NCI-H748 treated with DMSO at 0.1 percent for 48 hours (cell line): ENCODE measurements at places on chromosomes 5 and 9.

GRCh38 chr5:34538026-34538672 lies 118.0 kb upstream of the RAI14 start:
- no peak for DNase-seq

DNA sequence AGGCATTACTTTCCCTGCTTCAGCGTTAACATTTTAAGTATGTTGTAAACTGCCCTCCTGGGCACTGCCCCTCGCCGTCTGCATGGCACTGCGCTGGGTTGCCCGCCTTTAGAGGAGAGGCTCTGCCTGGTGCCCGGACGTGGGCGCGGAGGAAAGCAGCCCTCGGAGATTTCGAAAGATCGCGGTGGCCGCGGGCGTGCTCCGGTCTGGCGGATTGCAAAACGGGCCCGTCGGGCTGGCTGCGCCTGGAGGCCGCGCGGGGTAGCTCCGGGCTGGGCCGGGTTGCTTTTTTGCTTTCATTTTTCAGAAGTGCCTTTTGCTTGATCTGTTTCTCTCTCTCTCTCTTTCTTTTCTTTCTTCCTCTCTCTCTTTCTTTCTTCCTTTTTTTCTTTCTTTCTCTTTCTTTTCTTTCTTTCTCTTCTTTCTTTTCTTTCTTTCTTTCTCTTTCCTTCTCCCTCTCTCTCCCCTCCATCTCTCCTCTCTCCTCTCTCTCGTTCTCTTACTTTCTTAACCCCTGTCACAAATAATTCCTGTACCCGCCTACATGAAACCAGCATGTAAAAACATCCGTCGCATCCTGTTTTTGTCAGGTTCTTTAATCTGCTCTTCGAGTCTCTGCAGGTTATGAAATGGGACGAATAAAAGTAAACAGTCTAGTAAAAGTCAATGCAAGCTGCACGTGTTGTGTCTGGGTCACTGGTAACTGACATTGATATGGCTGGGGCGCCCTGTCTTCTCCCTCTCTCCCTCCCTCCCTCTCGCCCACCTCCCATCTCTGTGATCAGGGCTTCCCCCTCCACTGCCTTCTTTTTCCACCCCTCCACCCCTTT lies 1.7 kb downstream of the FST start:
- peak; percentile 28 for DNase-seq

- no peak for DNase-seq
These were observed 4.0 kb upstream of the FCHO2 start for GRCh38 chr5:72951671-72952468.

DNA sequence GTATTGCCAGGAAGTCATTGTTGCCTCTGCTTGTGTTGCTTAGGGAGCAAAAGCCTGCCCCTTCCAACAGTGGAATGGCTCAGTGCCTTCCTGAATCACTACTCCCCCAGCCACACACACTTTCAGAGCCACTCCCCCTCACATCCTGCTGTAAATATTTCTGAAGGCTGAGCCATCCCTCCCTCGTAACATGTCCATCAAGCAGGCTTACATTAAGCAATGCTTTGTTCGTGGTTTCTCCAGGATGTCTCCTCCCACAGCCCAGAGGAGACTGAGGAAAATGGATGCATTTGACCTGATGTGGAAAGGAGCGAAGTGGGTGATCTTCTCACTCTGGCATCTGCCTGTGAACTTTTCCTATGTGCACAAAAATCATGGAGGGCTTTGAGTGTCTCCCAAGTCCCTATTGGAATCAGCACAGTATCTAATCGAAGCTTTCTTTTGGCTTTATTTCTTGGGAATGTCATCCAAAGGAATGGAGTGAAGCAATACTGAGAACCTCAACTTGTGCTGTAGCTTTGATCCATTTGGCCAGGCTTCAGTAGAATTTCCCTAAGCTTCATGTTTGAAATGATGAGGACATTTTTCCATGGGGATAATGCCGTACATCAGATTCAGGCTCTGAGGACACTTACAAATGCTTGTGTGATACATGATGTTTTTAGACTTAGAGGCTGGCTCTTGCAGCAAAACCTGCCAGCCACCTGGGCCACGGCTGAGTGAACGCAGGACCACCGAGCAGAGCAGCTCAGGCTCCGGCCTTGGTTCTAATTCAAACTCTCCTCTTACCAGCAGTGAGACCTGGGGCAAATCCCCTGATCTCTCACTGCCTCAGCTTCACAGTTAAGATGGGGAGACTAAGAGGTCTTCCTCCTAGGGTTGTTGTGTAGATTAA lies 389.1 kb downstream of the ENC1 start:
- DNase-seq = peak; percentile 56

- no peak for DNase-seq
These were observed 125.3 kb upstream of the ABCA1 start for GRCh38 chr9:105053209-105053652.

DNA sequence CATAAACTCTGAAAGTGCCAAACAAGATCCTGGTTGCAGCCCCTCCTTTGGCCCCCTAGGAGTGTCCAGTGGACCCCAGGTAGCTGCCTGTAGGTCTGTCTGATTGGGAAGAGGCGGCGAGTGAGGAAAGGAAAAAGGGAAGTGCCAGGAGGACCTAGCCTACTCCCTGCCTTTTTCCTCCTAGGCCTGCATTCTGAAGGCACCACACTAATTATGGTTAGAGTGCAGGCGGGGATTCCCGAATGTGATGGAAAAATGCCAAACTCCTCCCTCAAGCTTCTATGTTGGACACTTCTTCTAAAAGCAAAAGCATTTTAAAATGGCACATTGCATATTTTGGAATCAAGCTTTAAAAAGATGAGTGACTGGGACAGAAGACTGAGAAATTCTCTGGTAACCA lies 83.2 kb upstream of the SMIM15 start:
- peak; percentile 12 for DNase-seq

- no peak for DNase-seq
These were observed 14.0 kb downstream of the BOD1 start for GRCh38 chr5:173602423-173602822.

GRCh38 chr5:17403695-17404490 lies 94.1 kb upstream of the TAF11L2 start:
- DNase-seq = no peak

DNA sequence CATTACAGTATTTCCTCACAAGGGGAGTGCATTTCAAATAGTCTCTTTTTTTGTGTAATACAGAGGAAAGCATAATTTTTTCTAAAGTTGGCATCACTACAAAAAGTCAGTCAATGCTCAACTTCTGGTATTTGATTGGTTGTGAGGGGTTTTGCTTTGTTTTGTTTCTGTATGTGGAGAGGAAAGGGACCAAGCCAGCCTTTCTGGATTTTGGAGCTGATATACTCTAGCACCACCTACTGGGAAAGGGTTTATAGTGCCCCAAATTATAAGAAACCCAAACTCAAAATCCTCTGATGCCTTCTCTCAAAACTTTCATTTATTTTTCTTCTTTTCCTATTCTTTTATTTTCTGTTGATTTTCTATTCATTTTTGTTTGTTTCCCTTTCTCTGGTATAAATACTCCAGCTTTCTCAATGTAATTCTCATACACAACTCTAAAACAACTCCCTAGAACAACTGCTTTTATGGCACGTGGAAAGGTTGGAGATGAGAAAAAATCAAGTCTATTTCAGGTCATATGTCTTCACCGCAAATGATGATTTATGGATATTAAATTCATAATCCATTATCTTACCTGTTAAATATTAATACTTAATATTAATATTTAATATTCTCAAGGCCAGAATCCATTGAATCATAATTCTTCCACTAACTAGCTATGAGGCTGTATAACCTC lies 69.5 kb upstream of the ANXA1 start:
- DNase-seq = peak; percentile 59

GRCh38 chr5:142107736-142108431 lies 695 bp upstream of the NDFIP1 start:
- DNase-seq = no peak

DNA sequence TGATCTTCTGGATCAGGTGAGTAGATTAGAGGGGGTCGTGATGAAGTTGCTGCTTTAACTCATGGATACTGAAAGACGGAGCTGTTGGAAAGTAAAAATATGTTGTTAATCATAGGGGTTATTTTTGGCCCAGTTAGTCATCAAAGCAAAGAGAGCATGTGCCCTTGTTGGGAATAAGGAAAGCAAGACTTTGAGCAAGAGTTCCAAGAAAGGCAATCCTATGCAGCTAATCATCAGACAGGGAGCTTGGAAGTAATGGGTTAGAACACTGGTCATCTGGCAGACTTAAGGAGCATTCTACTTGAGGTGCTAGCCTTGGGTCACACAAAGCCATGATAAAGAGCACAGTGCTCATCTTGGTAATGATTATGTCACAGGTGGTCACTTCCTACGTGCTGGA lies 18.3 kb downstream of the ASPN start:
- no peak for DNase-seq

- DNase-seq = no peak
These were observed 20.2 kb upstream of the MTAP start for GRCh38 chr9:21782205-21782604.

- DNase-seq = no peak
These were observed 21.2 kb upstream of the SARDH start for GRCh38 chr9:133759146-133759900.

- DNase-seq = no peak
These were observed 63.4 kb upstream of the ADAMTS2 start for GRCh38 chr5:179408611-179409010.

GRCh38 chr5:159402311-159402710 lies 72.0 kb upstream of the IL12B start:
- no peak for DNase-seq

DNA sequence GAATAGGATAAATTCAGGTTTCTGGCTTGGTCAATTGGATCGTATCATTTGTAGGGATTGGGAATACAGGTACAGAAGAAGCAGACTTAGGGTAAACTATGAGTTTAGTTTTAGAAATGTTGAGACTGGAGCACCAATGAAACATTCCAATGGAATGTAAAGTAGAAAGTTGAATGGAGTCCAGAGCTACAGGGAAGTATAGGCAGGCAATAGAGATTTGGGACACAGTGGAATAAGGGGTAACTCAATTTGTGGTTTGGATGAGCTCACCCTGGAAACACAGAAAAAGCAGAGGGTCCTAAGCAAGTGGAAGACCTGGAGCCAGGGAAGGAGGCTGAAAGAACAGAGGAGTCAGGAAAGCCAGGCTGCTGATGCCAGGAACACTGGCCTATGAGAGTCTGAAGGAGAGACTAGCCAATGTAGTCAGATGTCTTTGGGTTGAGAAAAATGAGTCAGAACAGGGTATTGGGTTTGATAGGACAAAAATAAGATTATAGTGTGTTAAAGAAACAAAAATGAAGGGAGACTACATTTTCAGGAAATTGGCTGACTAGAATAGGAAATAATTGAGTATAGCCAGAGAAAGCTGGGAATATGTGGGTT lies 72.8 kb downstream of the STARD4 start:
- DNase-seq = no peak

- peak; percentile 49 for DNase-seq
These were observed 132.2 kb upstream of the ASTN2 start for GRCh38 chr9:117546894-117547678.

DNA sequence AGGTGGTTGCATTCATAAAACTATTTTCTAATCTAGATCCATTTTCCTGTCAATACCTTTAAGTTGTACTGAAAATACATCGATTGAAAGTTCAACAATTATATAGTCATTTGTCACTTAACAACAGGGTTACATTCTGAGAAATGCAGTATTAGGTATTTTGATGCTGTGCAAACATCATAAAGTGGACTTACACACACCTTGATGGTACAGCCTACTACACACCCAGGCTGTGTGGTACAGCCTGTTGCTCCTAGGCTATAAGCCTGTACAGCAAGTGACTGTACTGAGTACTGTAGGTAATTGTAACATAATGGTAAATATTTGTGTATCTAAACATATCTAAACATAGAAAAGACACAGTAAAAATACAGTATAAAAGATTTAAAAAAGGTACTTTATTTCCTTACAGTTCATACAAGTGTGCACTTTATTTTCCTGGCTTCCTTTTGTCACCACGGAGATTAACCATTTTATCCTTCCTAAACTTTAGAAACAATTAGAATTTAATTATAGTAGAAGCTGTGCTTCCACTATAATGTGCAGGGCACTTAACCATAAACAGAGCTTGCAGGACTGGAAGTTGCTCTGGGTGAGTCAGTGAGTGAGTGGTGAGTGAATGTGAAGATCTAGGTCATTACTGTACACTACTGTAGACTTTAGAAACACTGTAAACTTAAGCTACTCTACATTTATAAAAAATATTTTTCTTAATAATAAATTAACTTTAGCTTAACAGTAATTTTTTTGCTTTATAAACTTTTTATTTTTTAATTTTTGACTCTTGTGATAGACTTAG lies 42.9 kb upstream of the MEF2C start:
- peak; percentile 27 for DNase-seq

DNA sequence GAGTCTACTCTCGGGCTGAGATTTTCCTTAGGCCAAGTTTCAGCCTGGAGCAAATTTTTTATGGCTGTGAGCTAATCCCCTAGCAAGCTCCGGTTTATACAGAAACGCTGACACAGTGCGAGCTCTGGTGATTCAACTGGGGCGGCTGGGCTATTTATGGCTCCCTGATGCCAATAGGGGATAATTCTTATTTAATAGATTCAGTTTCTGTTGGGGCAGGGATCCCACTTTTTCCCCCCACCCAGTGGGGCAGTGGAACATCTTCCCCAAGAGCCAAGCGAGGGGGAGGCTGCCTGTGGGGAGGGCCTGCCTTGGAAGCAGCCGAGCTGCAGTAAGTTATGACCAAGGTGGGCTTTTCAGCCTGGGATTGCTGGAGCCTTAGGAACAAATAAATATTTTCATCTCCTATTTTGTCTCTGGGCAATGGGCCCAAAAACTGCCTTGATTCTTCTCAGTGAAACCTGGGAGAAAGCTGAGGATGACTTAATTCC lies 129.1 kb downstream of the MACROH2A1 start:
- DNase-seq = no peak

DNA sequence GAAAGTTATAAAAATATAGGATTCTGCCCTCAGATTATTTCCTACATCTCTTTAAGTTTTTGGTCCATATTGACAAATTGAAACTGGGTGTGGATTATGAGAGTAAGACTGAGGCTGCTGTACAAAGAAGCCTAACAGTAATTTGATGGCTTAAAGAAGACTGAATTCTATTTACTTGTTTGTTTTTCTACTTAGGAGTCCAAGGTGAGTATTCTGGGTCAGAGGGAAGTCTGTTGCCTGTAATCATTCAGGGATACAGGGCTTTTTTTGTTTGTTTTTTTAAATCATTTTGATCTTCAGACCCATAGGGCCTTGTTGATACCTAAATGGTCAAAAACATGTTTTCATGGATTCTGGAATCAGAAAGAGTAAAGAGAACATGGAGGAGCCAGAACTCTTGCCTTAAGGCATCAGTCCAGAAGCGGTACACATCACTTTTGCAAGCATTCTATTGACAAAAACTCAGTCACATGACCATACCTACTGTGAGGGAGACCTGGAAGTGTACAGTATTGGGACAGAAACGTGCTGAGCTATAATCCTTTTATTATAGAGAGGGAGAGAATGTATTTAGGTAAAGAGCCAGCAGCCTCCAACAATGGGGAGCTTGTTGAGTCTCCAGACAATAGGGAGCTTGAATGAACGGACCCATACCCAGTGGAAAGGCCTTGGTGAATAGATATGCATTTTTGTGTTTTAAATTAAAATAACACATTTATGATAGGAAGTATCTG lies 102.7 kb downstream of the LRRC70 start:
- no peak for DNase-seq
